ENCODE measurements at places on chromosomes 6 and 20. TPM values are rescaled to one million over a fixed set of nuclear protein-coding genes. Genes with fewer than 3 reads are reported as not detected.

SLC12A5 gene
- total RNA-seq, result 19.2 TPM

ZNF451 gene
- total RNA-seq, result 167 TPM

CD109 gene
- total RNA-seq, result 1.6 TPM

MUC22 gene
- not detected for total RNA-seq

TRIM15 gene
- not detected for total RNA-seq

HLA-DPA1 gene
- 1.4 TPM for total RNA-seq

TUBB1 gene
- total RNA-seq, result 0.47 TPM

DPPA5 gene
- not detected for total RNA-seq

PRND gene
- 1.1 TPM for total RNA-seq

SLC18B1 gene
- total RNA-seq, result 16.4 TPM

SMOC2 gene
- 1.2 TPM for total RNA-seq

HSPA1A gene
- total RNA-seq, result 117 TPM

- no peak for DNase-seq
Measured at GRCh38 chr20:11207749-11208502, 534.1 kb upstream of the JAG1 start.

DNA sequence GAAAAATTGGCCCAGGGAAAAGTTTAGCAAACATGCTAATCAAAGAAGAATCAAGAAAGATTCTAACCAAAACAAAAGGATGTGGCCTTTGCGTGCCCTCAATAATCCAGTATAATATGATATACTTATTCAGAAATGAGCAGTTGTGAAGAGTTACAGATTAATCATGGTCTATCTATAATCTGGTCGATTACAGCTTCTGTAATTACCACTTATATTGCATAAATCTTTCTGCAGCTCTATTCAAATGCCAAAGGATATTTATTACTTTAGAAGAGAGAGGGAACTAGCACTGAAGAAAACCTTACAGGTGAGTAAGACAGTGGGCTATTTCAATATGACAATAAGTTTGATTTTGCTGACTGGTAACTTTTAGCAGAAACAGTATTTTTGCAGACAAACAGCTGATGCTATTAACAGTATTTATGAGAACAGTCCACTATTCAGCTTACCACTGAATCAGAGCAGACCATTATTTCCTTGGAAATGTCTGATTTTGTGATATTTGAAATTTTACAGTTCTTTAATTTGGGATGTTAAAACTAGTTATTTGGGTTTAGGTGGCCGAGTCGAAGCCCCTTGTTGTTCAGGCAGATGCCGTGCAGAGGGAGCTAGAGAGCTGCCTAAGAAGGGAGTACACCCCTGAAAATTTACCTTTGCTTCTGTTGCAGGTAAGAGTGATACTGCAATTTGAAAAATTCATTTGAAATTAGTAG lies 92.2 kb downstream of the CEP57L1 start:
- no peak for DNase-seq

- DNase-seq, result no peak
Measured at GRCh38 chr6:124765280-124765679, 197.0 kb upstream of the RNF217 start.

- DNase-seq, result no peak
Measured at GRCh38 chr6:37608587-37608986, 89.1 kb downstream of the MDGA1 start.

GRCh38 chr6:13863699-13864155 lies 49.4 kb upstream of the MCUR1 start:
- DNase-seq, result no peak

DNA sequence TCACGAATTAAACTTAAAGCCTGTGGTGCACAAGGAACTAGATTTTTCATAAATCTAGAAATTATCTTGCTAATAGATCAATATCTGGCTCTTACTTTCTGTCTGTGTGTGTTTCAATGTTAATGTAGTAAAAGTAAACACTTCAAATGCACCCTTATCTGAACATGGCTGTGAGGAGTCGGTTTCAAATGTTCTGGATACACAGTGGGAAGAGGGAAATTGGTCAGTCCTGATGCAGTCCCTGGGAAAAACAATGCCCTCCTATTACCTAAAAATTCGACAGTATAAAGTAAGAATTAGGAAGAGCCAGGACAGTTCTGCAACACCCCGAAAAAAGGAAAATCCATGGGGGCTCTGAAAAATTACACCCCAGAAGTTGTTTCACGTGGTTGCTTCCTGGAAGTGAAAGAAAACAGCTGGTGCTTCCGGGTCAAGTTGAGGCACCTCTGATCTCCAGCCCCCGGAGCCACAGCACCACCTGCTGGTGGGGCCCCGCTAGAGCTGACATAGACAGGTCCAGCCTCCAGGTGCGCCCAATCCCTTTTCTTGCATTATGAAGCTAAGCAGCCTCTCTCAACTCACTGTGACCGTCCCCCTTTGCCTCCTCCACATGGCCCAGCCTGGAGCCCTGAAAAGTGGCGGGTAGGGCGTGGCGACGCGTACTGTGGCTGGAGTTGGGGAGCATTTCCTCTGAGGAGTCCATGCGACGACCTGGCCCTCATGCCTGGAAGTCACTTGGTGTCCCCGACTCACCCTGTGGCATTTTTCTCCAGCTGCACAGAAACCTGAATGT lies 8.3 kb downstream of the SEMG2 start:
- no peak for DNase-seq

- no peak for DNase-seq
Measured at GRCh38 chr6:32432050-32432450, 7.6 kb upstream of the HLA-DRA start.

DNA sequence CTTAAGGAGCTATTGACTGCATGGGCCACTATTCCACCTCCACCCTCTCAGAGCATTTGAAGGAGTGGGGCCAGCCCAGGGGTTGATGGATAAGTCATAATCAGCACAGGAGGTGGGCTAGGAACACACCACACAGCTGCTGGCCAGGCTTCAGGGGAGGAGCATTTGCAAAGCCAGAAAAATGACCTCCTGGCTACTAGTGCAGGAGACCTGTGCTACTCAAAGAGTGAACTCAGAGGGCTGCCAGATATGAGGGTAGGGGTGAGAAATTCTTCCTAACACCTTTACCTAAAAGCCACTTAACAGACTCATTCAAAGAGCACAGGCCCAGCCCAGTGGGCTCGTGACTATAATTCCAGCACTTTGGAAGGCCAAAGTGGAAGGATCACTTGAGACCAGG lies 210.8 kb downstream of the TBXT start:
- no peak for DNase-seq

DNA sequence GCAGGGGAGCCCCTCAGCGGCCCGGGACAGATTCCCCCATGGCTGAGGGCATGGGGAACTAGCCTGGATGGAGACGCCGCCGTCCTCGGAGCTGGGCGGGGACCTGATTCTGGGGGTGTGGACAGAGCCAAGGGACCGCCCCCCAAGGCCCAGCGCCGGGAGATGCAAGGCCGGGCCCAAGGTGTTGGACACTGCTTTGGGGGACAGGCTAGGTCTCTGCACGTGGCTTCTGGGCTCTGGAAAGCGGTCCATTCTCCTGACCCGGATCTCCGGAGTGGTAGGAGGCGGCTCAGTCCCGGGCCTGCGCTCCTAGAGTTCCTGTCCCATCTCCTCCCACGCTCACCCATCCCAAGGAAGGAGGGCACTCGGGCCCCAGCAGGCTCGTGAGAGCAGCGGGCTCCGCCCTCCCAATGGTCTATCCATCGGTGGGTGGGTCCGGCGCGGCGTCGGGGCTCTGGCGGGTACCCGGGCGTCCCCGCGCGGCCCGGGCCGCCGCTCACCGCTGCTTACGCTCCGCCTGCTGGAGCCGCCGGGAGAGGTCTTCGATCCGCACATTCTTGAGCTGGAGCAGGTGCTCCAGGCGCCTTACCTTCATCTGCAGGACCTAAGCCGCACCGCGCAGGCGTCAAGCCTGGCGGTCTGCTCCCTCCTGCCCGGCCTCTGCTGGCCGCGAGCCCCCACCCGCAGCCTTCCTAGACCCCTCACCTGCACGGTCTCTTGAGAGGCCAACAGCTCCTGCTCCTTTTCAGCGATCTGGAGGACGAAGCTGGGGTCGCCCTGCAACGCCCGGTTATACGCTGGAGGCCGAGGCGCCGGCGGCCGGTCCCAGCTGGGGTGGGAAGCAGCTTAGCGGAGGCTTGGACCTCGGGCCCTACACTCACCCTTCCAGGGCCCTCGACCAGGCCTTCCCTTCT lies 3.3 kb downstream of the SPEF1 start:
- no peak for DNase-seq

DNA sequence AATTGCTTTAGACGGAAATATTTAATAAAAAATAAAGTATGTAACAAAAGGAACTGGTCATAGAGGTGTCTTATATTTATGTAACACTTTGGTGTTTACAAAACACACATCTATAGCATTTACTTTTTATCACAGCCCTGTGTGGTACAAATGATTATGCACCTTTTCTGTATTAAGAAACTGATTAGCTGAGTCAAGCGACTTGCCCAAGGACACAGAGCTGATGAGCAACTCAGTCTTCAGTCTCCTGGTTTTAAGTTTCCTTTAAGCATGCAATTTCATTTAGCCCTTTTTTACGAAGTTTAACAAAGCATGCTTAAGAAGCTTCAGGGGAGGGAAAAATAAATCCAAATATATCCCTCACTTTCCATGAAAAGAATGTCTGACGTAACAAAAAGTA lies 2.5 kb downstream of the DCDC2 start:
- DNase-seq, result no peak

- no peak for DNase-seq
Measured at GRCh38 chr6:137743493-137743892, 123.6 kb upstream of the TNFAIP3 start.

GRCh38 chr20:37351689-37352607 lies 6.0 kb downstream of the SRC start:
- DNase-seq, result no peak

GRCh38 chr20:12030470-12030869 lies 112.8 kb downstream of the BTBD3 start:
- no peak for DNase-seq

- no peak for DNase-seq
Measured at GRCh38 chr6:20965915-20966314, 431.7 kb downstream of the CDKAL1 start.

GRCh38 chr20:53081916-53082863 lies 110.0 kb downstream of the TSHZ2 start:
- DNase-seq, result no peak

DNA sequence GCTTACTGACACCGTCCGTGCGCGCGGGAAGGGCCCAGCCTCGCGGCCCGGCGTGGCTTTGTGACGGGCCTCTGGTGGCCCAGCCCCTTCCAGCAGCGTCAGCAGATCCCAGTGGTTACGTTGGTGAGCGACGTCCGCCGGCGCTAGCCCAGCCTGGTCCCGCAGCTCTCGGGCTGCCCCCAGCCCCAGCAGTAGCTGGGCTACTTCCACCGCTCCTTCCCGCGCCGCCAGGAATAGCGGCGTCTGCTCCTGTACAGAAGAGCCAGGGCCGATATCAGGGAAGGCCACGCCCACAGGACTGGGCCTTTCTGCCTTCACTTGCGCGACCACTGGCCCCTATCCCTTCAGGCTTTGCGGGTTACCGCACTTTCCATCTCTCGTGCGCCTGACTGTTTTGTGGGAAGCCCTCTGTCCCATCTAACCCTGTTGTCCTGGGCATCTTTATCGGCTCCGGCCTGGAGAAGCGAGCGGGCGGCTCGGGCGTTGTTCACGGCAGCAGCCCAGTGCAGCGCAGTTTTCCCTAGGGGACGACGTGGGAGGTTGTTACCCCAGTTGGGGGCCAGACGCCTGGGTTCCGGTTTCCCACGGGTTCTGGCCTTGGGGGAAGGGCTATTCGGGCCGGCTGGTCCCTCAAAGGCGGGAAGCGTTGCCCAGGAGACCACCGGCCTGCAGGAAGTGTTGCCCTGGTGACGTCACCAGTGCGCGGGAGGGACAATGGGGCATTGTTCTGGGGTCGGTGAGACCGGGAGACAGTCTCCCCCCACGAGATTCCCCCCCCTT lies 3.6 kb upstream of the GPSM3 start:
- peak; percentile 81 for DNase-seq

DNA sequence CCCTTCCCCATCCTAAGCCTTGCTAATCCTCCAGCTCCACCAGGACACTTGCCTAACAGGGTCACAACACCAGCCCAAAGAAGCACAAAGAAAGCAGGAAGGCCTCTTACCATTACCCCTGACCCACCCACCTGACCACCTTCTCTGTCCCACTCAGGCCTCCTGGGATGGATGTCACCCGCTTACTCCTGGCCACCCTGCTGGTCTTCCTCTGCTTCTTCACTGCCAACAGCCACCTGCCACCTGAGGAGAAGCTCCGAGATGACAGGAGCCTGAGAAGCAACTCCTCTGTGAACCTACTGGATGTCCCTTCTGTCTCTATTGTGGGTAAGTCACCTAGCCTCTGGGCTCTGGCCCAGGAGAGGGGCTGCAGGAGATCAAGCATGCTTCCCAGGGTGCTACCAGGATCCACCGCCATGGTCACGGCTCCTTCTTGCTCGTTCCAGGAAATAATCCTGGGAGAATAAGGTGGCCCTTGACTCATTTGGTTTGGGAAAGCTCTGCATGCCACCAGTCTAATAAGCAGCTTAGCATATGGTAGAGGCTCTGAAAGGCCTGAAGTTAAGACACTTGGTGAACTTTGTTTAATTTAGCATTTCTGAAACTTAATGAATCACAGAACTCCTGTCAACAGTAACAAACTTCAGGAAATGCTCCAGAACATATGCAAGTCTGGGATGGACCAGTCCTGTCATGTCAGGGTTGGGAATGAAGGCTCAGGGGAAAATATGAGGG lies 19.2 kb downstream of the ASIP start:
- no peak for DNase-seq

GRCh38 chr6:105321728-105322127 lies 81.2 kb downstream of the PREP start:
- no peak for DNase-seq

DNA sequence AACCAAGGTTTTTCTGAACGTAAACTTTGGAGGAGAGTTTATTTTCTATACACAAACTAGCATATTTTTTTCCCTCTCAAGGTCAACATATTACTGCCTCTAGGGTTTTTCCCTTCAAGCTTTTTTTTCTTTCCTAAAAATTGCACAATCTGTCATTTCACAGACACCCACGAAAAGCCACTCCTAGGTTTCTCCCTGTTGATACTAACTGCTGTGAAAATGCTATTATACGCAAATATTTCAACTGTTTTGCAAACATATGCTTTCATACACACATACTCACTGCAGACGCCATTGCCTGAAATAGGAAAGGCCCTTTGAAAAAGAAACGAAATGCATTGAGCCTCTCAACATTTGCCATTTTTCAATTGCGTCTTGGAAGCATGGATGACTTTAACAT lies 333.0 kb downstream of the CD83 start:
- DNase-seq, result no peak

GRCh38 chr6:75450903-75451302 lies 42.7 kb downstream of the FILIP1 start:
- DNase-seq, result no peak

GRCh38 chr20:20843982-20844381 lies 131.5 kb upstream of the RALGAPA2 start:
- DNase-seq, result no peak

- no peak for DNase-seq
Measured at GRCh38 chr6:111949546-111949945, 76.3 kb upstream of the FYN start.

DNA sequence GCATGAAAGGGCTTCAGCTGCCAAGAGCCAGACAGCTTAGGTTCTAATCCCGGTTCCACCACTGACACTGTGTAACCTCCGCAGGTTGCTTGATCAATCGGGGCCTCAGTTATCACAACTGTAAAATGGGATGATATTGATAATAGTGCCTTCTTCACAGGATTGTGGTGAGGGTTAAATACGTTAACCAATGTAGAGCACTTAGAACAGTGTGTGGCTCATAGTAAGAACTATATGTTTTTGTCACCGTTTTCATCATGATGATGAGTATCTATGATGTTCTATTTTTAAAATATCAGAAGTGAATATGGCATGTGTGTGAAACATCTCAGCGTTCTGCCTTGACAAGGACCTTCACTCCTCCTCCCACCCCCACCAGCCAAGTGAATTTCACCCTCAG lies 10.3 kb upstream of the MAPK13 start:
- DNase-seq, result no peak
